GOT3 (cell line): ENCODE measurements at places on chromosomes 5 and 9.

GRCh38 chr9:93577078-93577974 lies 942 bp downstream of the PHF2 start:
- DNase-seq, result no peak

DNA sequence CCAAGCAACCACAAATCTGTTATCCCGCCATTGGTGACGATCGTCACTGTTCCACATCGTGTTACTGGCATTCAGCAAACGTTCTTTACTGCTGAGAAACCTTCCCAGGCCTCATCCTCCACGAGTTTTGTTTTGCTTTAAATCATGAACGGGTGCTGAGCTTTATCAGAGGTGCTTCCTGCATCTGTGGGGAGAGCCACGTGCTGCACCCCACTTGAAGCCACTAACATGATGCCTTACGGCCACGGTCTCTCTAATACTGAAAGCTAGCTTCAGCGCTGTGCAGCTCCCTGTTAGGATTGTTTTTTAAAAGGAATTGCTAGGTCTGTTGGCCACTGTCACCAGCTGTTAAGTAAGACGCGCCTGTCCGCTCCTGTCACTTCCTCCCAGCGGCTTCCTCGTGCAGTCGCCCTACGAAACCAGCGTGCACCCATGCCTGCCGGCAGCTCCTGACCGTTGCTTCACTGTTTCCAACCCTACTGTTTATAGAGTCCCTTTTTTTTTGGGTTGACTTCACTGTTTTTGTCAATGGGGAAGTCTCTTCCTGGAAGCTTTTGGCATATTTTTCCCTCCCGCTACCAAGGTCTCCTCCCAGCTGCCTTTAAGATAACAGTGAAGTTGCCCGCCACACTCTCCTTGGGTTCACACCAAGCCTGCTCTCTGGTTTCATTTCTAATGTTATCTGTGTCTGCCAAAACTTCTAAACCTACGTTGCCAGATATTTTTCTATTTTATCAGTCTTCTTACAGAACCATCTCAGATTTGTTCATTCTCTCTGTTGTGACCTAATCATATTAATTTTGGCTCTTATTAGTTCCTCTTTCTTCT lies 20.3 kb downstream of the LPCAT1 start:
- no peak for DNase-seq

DNA sequence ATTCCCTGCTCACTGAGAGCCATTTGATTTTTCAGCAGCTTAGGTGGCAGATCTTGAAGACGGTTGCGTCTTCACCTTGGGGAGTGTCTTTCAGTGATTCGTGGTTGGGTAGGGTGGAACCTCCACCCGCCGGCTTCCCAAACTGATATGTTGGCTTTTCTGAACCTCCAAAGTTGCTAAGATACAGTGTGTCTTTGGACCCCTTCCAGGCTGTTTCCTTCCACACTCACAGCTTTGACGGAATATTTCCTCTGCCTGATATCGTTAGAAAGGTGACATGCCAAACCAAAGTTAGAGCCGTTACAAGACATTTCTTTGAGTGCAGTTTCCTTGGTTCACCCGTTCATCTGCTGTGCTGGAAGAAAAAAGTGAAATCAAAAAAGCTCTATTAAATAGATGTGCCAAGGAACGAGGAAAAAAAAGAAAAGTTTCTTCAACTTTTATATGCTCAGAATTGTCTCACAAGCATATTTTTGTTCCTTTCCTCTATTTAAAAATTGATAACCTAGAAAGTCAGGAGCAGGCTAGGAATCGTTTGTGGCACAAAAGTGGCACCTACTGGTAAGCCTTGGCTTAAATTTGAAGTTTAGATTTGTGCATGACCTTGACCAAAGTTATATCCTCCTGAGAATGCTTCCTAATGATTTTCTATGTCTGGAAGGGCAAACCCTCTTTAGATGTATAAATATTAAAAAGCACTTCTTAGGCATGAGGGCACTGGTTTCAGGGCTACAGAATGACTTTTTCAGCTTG lies 270.7 kb upstream of the WWC1 start:
- DNase-seq, result no peak

DNA sequence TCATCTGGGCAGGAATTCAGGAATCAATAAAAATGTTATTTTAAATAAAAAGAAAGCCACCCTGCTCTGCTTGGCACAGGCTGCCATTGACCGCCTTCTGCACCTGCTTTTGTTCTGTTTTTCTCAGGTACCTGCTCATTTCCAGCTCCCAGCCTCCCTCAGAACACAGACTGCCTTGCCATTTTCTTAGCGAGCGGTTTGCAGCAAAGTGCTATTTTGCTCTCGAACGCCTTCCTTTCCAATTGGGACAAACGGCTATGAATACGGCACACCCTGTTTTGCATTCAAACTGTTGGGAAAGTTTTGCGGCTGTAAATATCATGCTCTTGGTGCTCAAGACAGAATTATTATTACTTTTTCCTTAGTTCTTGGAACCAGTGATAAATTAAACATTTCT lies 25.1 kb upstream of the FCN1 start:
- no peak for DNase-seq

DNA sequence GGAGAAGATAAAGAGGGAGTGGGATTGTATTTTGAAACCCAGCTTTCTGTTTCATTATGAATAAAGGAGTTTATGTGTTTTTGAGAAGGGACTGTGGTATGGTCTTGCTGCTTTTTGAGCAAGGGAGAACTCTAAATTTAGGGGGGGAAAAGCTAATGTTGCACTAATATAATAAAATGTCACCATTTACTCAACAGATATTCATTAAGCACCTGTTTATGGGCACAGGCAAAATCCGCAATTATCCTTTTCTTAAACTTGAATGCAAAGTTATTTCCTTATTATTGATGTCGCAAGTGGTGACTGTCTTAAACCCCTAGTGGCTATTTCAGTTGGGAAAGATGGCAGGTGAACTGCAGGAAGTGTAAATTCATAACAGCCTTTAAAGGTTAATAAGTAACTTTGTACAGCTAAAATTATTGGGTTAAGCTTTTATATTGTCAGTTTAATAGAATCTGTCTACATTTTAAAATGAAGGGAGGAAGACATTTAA lies 1.5 kb downstream of the CDC42SE2 start:
- DNase-seq, result no peak

- DNase-seq, result no peak
Observed at GRCh38 chr9:4381744-4382143, 81.9 kb upstream of the GLIS3 start.

DNA sequence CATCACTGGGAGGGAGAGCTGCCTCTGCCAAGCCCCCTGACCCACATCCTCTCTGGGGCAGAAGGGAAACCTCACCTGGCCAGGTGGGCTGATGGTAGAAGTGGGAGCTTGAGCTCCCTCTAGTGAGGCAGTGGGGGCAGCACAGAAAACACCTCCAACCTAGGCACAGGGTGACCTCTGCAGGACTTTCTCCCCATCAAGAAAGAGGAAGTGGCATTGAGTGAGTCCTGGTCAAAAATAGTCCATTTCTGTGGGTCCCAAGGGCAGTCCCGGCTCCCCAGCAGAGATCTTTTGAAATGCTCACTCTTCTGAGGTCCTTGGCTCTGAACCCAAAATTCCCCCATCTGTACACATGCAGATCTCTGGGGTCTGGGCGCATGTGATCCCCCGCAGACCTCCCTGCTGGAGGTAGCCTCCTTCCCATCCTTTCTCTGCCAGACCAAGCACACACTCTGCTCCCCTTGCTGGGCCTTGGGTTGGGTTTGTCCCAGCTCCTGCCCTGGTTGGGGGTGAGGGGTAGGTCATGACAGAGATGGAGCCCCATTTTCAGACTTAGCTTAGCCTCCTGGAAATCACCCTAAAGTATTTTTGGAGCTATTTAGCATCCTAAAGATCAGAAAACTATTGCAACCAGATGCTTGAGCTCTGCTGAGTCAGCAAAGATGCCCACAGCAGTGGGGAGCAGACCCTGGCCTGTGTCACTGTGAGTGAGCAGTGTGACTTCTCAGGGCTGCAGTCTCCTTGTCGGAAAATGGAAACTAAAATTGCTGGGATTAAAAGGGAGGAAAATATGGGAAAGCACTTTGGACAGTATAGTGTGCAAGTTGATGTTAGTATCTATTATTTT lies 41.6 kb upstream of the LCP2 start:
- no peak for DNase-seq
